ENCODE measurements at places on chromosomes 5 and 9.

- no peak for DNase-seq
Measured at GRCh38 chr5:119009131-119009530, 20.8 kb upstream of the DTWD2 start.

- no peak for DNase-seq
Measured at GRCh38 chr9:25913806-25914205, 235.6 kb upstream of the TUSC1 start.

DNA sequence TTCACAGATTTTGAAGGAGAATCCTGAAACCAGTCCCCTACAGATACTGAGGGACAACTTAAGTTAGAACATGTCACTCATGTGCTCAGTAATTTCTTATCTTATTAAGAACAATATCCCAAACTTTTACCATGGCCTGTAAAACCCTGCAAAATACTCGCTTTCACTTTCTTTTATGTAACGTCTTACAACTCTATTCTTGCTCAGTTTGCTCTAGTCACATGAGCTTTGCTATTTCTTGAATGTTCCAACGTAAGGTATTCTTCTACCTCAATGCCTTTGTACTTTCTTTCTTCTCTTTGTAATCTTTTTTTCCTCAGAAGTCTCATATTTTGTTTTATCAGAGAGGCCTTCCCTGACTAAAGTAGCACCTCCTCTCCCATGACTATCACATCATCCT, 14.1 kb downstream of the TMEM38B start:
- no peak for DNase-seq

GRCh38 chr9:589723-590122, 251.8 kb upstream of the DMRT1 start:
- DNase-seq = no peak

GRCh38 chr9:71179183-71179582, 57.8 kb upstream of the TRPM3 start:
- DNase-seq = no peak

DNA sequence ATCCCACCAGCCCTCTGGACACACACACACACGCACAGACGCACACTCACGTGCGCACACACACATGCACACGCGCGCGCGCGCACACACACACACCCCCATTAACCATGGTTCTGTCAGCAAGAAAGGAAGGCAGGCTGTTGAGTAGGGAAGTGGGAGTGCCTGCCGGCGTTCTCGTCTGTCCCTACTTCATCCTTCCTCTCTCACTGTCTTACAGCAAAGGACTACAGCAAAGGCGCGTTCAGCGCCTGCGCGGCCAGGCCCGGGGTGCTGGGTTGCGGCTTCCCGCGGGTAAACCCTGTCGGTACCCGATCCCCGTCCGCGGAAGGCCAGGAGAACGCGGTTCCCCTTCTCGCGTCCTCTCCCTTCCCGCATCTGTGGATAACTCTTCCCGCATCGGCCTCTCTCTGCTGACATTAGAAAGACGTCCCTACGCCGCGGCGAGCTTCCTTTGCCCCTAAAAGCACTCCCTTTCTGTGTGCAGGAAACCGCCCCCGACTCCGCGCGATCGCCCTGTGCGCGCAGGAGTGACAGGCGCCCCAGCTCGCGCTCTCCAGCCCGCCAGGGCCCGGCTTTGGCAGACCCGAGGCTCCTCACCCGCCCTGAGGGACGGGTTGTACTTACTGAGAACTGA, 219.2 kb downstream of the AGTPBP1 start:
- DNase-seq = no peak

DNA sequence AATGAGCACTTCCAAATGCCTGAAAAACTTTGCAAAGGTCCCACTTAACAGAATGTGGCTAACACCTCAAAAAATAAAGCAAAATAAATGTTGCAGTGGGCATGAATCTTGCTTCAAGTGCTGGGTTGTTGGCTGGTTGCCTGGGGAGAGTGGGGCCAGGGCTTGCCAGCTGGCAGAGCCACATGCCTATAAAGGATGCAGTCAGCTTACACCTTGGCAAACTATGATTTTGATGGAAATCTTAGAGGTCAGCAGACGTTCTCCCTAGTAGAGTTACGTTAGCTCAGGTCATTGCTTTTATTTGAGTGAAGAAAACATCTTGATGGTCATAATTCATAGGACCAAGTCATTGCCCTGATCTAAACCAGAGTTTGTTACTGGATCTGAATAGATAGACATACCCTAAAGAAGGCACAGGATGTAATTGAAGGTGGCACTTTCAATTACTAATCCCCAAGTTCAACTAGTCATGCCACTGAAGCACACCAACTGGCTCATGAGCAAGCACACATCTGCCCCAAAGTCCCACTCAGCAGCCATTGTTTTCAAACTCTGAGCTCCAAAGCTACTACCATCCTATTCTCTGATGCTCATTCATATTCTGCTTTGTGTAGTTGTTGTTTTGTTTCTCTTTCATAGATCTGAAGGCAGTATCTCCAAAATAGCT, 51.2 kb upstream of the ZSWIM6 start:
- DNase-seq = peak; percentile 59

Measured in SHP77 treated with DMSO at 0.1 percent for 48 hours (cell line).